Glutamatergic neuron (in vitro differentiated cells): ENCODE measurements at places on chromosomes 7 and 10. TPM values are rescaled to one million over a fixed set of nuclear protein-coding genes. Genes with fewer than 3 reads are reported as not detected.

- peaks cover 2% of the 10 kb centered on the region for H3K4me1 ChIP-seq
- no peaks in the 10 kb centered on the region for H3K36me3 ChIP-seq
- no peak overlapping the region for H3K4me3 ChIP-seq
- no peak for DNase-seq
These were observed 101.8 kb downstream of the SAMD9 start for GRCh38 chr7:93015779-93016481.

DNA sequence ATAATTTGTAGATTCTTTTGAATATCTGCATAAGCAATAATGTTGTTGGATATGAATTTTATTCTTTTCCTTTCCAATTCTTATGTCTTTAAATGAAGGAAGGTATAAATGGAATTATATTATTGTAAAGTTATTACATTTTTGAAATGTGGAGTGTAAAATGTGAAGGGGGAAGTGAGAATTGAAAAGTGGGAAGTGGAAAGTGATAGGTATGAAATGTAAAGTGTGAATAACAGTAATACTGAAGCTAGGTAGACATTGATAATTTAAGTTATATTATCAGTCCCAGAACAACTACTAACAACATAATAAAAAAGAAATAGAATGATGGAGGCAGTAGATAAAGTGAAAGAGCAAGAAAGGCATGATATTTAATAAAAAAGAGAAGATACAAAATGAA is 39.7 kb upstream of the HYAL4 start:
- H3K4me1 ChIP-seq = no peaks in the 10 kb centered on the region
- peaks cover 3% of the 10 kb centered on the region for H3K36me3 ChIP-seq
- H3K27ac ChIP-seq = no peak overlapping the region
- H3K4me3 ChIP-seq = no peak overlapping the region

KAT6B gene
- 75.3 TPM for total RNA-seq

NPSR1 gene
- total RNA-seq = not detected
